ENCODE measurements at places on chromosomes 13 and 19. TPM values are rescaled to one million over a fixed set of nuclear protein-coding genes. Genes with fewer than 3 reads are reported as not detected.

Gene EBPL
- total RNA-seq = 51.7 TPM

Gene BCAM
- 29.6 TPM for total RNA-seq

Gene IRS2
- 27.1 TPM for total RNA-seq

Gene GAS6
- 99.6 TPM for total RNA-seq

Gene RASAL3
- not detected for total RNA-seq

Measured in kidney epithelial cell (primary cell).